CD4-positive, alpha-beta memory T cell (primary cell): ENCODE measurements at places on chromosomes 5 and 9.

DNA sequence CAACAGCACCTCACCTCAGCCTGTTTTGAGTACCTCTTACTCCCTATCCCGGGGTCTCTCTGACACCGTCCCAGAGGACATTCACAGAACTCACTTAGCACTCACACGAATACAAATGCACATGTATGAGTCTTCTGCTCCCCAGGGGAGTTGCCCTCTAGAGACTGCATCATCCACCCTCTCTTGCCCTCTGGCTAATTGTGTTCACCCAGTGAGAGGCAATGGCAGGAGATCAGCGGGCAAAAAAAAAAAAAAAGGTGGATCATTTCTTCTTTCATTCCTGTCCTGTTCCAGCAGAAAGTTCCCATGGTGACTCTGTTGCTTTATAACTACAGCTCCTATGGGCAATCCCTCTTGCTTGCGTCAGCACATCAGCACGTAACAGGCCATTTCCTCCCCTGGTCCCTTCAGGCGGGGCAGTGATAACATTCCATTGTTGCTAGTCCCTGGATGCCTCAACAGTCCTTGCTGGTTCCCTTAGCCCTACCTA lies 23.5 kb upstream of the SNX2 start:
- DNase-seq, result no peak

- DNase-seq, result no peak
These were observed 57.6 kb downstream of the TMOD1 start for GRCh38 chr9:97559111-97559514.

DNA sequence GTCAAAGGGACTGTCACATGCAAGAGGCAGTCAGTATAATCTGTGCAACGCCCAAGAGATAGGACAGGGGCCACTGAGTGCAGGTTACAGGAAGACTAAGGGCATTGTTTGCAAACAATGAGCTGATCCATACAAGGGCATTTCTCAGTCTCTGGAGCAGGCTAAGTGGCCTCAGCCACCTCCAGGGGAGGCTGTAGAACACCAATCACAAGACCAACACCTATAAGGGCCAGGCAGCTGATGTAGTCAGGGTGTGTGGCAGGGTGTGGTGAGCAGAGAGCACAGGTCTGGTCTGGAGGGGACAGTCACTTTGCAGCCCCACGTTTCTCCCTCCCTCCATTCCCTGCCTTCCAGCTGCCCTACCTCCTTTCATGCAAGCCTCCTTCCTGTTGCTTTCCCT lies 83.2 kb upstream of the ADRA1B start:
- no peak for DNase-seq

DNA sequence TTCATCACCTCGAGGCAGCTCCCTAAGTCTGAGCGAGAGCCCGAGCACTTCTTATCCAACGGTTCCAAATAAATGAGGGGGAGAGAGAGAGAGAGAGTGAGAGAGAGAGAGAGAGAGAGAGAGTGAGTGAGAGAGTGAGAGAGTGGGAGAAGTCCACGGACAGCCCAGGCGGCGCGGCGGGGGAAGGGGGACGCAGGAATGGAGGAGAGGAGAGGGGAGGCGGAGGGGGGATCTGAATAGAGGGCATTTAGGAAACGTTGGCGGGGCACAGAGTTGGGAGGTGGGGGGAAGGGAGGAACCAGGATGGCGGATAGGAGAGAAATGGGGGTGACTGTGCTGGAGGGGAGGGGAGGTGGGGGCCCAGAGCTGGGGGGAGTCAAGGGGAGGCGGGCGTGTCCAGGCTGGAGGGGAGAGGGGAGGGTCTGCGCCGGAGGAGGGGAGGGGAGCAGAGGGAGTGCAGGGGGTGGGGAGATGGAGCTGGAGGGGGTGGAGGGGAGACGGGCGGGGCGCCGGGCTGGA lies 398 bp upstream of the BASP1 start:
- DNase-seq, result no peak

DNA sequence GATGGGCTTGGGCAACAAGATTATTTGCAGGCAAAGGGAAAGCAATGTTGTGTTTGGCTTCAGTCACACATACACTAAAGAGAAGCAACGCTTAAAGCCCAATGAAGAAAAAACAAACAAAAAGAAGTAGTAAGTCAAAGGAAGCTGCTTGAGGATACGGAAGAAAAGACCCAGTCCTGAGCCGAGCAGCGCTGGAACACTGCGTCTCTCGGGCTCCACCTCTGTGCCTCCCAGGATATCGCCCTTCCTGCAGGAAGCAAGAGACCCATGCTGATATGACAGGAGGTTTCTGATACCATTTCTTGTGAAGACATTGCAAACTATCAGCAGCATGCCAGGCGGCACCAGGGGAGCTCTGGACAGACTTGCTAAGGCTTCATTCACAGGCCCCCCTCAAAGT lies 9.9 kb downstream of the GNAQ start:
- DNase-seq, result no peak

- DNase-seq, result no peak
These were observed 294.9 kb upstream of the IRX1 start for GRCh38 chr5:3300726-3301125.

DNA sequence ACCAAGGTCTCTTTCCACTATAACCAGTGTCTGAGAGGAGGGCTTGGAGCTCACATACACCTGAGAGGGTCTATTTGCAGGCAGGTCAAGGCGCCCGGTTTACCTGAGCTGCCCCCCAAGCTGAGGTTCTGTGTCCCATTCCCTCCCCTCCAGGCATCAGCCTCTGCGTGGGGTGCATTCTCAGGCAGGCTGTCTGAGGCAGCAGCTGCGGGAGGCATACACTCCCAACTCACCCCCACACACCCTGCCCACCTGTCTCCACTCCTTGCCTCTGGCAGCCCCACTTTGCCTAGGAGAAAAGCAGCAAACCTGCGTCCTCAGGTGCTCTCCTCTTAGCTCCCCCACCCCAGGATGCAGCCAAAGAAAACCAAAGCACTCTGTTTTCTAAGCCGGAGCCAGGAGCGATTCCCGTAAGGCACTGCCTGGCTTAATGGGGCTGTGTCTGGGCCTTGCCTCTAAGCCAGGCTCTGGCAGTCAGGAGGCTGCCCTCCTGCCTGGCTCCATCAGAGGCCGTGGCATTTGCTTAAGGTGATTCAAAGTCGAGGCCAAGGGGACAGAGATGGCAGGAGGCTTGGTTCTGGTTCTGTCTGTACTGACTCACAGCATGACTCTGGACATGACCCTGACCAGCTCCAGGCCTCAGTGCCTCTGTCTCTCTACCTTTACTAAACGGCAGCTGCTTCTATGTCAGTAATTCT lies 139.2 kb upstream of the TRIM32 start:
- DNase-seq, result no peak

GRCh38 chr5:172362755-172363154 lies 79.2 kb upstream of the UBTD2 start:
- DNase-seq, result no peak

DNA sequence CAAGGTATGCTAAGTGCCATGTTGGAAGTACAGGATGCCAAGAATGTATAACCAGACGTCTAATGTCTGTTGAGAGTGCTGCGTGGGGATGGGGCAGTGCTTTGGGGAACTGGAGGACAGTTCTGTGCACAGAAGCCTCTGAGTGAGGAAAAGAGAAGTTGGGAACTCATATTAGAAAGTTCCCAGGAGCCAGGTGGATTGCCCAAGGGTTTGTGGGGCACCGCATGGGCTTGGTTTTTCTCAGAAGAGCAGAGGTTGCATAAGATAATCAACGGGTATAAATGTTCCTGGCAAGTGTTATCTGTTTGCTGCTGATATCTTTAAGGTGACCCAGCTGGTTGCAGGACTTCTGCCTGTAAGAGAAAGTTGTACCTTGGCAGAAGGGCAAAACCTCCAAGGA lies 13.1 kb downstream of the HRH2 start:
- DNase-seq, result no peak

DNA sequence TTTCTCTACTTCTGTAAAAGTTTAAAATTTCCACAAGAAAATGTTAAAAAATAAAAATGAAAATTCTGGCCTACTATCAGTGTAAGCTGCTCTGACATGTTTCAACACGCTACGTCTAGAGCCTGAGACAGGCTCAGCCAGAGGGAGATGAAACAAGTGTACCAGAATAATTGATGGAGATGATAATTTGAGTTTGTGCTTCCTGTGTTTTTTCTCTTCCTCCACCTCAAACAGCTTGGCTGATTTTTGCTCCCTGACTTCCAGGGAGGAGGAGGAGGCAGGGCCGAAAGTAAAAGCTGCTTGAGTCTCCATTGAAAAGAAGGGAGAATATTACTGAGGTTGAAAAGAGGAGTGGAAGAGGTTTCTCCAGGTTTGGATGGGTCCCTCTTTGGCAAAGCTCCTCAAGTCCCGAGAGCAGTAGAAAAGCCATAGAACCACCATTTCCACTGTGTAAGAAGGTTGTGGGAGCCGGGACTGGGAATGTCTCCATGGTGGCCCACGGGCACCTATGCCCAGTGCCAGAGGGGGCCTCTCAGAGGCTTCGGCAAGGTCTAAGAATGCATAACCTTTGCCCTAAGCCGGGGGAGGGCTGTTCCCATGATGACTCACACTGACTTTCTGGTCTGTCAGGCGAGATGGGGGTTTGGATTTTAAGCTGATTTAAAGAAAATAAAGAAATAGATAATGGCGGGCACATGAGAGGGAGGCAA lies 95.1 kb downstream of the HRH2 start:
- DNase-seq, result no peak

DNA sequence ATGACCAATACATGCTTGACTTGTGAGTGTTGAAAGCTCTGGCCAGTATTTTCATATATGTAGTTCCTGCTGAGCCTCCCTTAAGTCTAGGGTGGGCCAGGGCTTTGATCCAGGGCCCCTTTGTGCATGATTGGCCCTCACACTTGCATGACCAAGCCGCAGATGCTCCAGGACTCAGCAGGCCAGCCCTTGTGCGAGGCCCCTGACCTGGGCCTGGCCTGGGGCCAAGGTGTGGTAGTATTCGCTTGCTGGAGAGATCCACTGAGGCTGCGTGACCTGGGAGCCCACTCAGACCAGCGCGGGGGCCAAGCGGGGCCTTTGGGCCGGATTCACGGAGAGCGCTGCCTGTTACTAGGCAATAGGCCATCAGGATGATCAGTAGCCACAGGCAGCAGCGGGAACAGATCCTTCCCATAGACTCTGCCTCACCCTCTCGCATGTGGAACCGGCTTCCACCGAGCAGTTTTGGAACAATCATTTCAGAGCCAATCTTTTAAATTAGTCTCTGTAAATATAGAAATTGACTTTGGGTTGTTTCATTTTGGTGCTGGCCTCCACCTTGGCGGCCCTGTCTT lies 79.0 kb upstream of the PTCH1 start:
- no peak for DNase-seq

DNA sequence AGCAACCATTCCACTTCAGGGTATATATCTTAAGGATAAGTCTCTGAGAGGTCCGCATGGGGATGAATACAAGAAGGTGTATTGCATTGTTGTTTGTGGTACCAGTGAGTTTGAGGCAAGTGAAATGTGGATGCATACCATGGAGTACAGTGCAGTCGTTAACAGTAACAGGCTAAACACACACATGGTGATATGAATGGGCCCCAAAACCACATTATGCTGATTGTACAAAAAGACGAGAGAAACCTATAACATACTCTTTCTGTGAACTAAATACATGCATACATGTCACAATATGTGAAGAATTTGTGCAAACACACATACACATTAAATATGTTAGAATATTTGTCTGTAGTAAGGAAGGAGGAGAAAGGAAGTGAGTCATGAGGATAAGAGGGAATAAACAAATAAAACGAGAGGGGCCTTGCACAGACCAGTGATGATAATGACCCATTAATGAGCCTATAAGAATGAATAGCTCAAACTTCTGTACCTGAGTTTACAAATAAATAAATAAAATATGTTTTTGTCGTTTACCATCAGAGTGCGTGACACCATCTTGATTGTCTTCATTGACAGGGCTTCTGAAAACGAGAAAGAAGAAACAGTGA lies 66.5 kb upstream of the RICTOR start:
- DNase-seq, result no peak

DNA sequence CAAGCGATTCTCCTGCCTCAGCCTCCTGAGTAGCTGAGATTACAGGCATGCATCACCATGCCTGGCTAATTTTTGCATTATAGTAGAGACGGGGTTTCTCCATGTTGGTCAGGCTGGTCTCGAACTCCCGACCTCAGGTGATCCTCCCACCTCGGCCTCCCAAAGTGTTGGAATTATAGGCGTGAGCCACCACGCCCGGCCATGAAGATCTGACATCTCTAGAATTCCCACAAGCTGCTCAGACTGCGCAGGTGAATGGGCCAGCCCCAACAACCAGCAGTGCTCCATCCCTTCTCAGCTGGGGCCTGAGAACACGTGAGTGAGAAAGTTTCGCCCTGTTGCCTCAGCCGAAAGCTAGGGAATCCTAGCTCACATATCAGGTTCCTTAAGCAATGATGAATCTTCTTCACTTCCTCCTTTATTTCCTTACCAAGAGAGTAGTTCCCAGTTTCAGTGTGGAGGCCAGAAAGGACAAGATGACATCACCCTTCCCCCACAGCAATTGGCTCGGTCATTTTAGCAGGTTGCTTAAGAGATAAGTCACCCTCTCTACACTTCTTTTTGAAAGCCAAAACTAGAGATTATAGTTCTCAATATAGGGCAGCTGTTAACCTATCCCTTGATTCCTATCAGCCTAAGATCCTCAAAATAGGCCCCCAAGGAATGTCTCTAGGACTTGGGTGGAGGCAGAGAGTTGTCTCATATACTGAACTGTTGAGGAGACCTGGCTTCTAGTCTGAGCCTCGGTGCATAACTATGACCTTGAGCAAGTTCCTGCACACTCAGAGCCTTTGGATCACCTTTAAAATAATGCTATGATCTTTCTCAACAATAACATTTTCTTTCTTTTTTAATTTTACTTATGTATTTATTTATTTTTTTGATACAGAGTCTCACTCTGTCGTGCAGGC lies 23.9 kb upstream of the PPP2CA start:
- no peak for DNase-seq

DNA sequence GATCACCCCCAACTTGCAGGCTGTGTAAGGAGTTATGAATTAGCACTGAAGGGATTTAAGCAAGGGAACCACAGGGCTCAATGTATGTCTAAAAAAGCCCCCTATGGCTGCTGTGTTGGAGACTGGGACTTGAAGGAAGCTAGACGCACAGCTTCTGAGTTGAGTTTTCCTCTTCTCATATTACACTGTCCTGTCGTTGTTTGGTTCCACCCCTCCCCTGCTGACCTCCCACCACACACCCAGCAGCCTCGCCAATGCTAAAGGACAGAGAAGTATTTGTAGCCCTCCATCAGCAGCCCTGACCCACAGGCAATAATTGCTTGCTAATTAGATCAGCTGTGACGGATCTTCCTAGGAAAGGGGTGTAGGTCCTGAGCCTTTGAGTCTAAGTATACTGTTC lies 15.1 kb upstream of the CARTPT start:
- DNase-seq, result no peak
